ENCODE measurements at places on chromosomes 16 and 17.

DNA sequence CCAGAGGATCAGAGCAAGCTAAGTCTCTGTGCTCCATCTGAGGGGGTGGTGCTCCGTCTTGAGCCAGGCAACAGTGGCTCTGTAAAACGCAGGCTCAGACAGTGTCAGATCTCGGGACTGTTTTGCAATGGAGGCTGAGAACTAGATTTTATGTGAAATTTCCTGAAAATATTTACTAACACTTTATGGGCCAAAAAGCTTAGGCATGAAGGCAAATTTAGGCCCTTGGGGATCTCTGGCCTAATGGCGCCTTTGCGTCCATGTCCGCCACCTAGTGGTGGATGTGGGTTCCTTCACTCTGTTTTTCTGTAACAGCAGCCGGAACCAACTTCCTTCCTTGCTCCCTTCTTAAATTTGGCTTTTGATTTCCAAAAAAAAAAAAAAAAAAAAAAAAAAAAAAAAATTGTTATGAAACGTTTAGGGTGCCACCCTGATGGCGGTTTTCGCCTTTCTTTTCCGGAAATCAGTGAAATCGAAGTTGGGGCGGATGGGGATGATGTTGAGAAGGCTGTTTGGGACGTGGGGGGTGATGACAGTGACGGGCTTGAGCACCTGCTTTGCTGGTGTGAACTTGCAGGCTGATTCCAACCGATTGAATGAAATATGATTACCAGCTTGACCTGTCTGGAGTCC lies 14.0 kb upstream of the ELAC2 start:
- peak; percentile 78 for DNase-seq

DNA sequence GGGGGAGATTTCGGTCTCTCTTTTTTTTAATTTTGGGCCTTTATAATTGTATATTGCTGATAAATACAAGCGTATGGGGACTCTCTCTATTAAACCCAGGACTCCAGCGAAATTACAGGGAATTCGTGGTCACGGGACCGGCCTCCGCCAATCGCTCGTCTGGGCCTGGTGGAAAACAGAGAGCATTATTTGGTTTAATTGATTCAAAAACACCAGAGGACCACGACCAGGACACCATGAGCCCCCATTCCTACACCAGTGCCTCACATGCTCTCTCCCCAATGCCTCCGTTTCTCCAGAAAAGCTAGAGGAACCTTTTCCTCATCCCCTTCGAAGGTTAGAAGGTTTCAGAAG lies at the start of gene HOXB2:
HOXB2 (minus strand) TSS at position 88 of the 354 bp plus-strand sequence. CDS start 198 bp downstream, outside the sequence.
- peak; percentile 60 for DNase-seq

DNA sequence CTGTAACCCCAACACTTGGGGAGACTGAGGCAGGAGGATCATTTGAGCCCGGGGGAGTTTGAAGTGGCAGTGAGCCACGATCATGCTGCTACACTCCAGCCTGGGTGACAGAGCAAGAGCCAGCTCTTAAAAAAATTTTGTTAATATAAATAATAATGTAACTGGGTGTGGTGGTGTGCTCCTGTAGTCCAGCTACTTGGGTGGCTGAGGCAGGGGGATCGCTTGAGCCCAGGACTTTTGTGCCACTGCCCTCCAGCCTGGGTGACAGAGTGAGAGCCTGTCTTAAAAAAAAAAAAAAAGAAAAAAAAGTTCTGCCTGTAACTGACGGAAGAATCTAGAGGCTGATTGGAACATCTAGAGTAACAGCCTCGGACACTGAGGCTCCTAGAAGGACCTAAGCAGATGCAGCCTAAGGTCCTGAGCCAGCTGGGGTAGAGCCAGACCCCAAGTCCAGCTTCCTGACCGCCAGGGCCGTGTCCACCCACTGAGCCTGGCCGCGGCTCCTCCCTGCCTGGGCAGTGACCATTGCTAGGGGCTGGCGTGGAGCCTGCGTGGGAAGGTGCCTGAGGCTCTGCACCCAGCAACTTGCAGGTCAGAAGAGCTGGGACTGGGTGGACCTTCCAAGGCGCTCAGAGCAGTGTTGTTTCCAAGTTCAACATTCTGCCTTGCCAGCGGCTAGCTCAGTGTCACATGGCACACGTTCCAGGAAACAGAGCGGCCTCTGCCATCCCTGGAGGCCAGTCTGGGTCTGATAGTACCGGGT lies 209.4 kb upstream of the CIBAR2 start:
- DNase-seq, result peak; percentile 94

DNA sequence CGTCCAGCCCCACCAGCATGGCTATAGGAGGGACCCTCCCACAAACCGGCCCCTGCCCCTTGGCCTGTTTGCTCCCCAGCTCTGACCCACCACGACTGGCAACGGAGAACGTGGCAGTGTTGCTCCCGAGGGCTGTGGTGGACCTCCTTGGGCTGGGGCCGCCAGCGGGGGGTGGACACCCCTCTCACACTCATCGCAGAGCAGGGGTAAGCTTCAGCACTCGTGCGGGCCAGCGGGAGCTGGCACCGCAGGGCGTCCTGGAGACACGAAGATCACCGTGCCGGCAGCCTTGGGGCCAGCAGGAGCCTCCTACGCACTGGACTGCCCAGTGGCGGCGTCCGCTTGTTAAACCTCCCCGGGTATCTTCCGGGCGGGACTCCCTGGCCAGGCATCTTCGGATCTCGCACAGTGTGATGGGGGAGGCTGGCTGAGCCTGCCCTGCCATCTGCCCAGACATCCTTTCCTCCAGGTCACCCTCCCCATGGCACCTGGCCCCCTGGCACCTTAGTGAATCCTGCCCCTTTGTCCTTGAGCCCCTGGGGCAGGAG lies 53.5 kb downstream of the ABR start:
- DNase-seq, result no peak

- peak; percentile 83 for DNase-seq
These were observed 59.1 kb upstream of the CLEC18B start for GRCh38 chr16:74480150-74481029.

Data from AG20443 (cell line).